ENCODE measurements at places on chromosomes 5 and 9. TPM values are rescaled to one million over a fixed set of nuclear protein-coding genes. Genes with fewer than 3 reads are reported as not detected.

The OR1K1 gene
- not detected for total RNA-seq

- DNase-seq: no peak
Observed at GRCh38 chr5:120372899-120373298, 91.2 kb upstream of the PRR16 start.

DNA sequence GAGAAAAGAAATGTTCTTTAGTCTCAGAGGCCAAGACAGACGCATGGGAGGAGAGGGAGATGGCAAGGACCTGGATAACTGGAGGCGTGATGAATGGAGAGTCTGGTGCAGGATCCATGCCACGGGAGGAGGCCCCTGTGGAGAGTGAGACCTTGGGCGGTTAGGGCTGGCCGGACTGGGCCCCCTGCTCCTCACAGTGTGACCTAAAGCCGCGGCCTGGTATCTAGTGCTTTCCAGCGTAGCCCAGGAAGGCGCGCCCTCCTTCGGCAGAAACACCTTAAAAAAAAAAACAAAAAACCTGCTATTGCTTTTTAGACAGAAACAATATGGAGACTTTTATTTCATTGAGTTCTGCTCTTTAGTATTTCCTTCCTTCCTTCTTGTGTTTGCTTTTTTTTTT, 33.1 kb downstream of the SCGB3A1 start:
- no peak for DNase-seq

GRCh38 chr5:114363837-114364236, 2.0 kb downstream of the KCNN2 start:
- no peak for DNase-seq

DNA sequence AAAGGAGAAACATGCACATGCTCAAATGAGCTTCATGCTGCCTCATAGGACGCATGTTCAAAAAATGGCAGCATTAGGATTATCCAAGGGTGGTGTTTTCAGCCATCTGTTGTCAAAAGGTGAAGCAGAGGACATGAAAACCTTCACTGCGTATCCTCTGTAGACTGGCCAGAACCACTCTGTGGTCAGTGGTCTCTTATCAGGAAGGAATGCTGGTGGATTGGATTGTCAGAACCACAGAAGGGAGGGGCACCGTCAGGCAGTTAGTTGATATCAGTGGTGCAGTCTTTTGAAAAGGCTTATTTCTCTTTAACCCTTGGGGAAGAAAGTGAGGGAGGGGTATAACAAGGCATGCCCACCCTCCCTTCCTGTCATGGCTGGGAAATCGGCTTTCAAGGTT, 100.1 kb downstream of the FBXL7 start:
- no peak for DNase-seq

The ADAMTS16 gene
- not detected for total RNA-seq

The ZNF618 gene
- total RNA-seq: 0.19 TPM

The BTNL3 gene
- not detected for total RNA-seq

The TRIM7 gene
- total RNA-seq: 2.7 TPM
